Lung (tissue), 17 donors: ENCODE measurements at places on chromosomes 13 and 19.

- H3K27me3 ChIP-seq = no peaks in the 10 kb centered on the region
- peak; percentile 2 for DNase-seq
- no peak overlapping the region for H3K27ac ChIP-seq
- no peaks in the 10 kb centered on the region for H3K4me1 ChIP-seq
- no peaks in the 10 kb centered on the region for H3K36me3 ChIP-seq
Measured at GRCh38 chr19:43316591-43317319, 36.7 kb upstream of the CD177 start.

DNA sequence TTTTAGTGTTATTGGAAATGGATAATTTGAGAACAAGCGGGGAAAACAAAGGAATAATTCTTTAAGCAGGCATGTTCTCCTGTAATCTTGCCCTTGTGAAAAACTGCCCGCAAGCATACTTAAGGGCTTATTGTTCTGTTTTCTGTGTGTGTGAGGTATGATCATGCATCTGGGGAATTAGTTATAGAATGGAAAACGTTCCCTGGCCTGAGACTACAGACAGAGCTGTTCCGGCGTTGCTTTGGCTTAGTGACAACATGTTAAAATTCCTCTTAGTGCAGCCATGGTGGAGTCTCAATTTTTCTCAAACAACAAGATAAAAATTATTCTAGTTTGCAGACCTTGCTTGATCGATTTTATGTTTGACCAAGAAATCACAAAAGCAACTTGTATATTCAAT, 560.2 kb upstream of the SPRY2 start:
- no peak overlapping the region for H3K27ac ChIP-seq
- H3K4me3 ChIP-seq = no peak overlapping the region
- H3K36me3 ChIP-seq = no peaks in the 10 kb centered on the region
- no peaks in the 10 kb centered on the region for H3K27me3 ChIP-seq
- no peak for DNase-seq

DNA sequence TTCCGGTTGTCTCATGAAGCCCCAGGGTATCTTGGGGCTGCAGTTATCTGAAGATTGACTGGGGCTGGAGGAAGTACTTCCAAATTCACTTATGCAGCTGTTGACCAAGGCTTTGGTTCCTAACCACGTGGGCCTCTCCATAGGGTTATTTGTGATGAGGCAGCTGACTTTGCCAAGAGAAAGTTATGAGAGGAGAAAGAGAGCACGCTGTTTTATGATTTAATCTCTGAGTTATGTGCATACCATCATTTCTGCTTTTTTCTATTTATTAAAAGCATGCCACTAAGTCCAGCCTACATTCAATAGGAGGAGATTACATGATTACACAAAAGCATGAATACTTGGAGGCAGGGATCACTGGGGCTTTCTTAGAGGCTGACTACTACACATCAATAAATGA, 215.5 kb downstream of the NHLRC3 start:
- H3K4me3 ChIP-seq = no peak overlapping the region
- peak overlapping the region; percentile 30 for H3K27ac ChIP-seq
- DNase-seq = peak; percentile 73
- no peaks in the 10 kb centered on the region for H3K27me3 ChIP-seq
- H3K4me1 ChIP-seq = peaks cover 29% of the 10 kb centered on the region
- H3K36me3 ChIP-seq = no peaks in the 10 kb centered on the region

DNA sequence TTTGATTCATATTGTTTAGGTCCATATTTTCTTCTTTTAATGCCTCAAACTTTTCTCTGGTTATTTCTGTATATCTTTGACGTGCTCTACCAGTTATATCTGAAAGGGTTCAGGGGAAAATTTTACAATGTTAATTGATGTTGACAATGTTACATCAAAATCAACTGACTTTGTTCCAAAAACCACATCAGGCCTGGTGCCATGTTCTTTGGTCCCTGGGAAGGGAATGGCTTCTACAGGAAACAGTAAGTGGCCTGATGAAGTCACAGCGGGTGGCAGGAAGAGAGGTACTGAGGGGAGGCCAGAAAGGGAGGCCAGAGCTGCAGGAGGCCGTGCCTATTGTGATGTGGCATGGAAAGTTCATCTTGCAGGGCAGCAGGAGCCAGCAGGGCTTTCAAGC, 38.2 kb downstream of the CEP89 start:
- H3K36me3 ChIP-seq = peaks cover 16% of the 10 kb centered on the region
- H3K4me3 ChIP-seq = no peak overlapping the region
- no peaks in the 10 kb centered on the region for H3K27me3 ChIP-seq
- no peak for DNase-seq
- no peak overlapping the region for H3K27ac ChIP-seq

- DNase-seq = peak; percentile 44
- no peaks in the 10 kb centered on the region for H3K27me3 ChIP-seq
- no peaks in the 10 kb centered on the region for H3K36me3 ChIP-seq
- no peaks in the 10 kb centered on the region for H3K4me1 ChIP-seq
Measured at GRCh38 chr19:33293255-33294057, 8.9 kb downstream of the CEBPA start.

GRCh38 chr19:1865172-1866010, 2.0 kb upstream of the KLF16 start:
- H3K4me1 ChIP-seq = peaks cover 27% of the 10 kb centered on the region
- no peak for DNase-seq
- H3K36me3 ChIP-seq = no peaks in the 10 kb centered on the region
- H3K27me3 ChIP-seq = no peaks in the 10 kb centered on the region
- peak overlapping the region; percentile 24 for H3K27ac ChIP-seq
- H3K4me3 ChIP-seq = no peak overlapping the region

DNA sequence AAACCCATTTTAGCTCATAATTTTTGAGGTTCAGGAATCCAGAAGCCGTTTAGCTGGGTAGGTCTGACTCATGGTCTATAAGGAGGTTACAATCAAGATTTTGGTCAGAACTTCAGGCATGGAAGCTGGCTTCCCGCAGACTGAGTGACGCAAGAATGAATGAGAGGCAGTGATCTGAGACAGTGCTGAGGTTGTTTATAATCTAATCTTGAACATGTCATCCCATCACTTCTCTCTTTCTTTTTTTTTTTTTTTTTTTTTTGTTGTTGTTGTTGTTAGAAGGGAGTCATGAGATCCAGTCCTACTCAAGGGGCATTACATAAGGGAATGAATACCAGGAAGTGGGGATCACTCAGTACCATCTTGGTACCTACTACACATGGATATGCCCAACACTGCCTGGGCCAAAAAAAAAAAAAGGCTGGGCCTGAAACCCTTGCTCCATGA, 217.4 kb downstream of the DLEU7 start:
- no peak for DNase-seq
- no peak overlapping the region for H3K4me3 ChIP-seq
- no peaks in the 10 kb centered on the region for H3K36me3 ChIP-seq
- no peaks in the 10 kb centered on the region for H3K27me3 ChIP-seq
